ENCODE measurements at places on chromosomes 13 and 19.
A peak's percentile ranks its signal among the peaks of the same experiment; 100 is the strongest.

DNA sequence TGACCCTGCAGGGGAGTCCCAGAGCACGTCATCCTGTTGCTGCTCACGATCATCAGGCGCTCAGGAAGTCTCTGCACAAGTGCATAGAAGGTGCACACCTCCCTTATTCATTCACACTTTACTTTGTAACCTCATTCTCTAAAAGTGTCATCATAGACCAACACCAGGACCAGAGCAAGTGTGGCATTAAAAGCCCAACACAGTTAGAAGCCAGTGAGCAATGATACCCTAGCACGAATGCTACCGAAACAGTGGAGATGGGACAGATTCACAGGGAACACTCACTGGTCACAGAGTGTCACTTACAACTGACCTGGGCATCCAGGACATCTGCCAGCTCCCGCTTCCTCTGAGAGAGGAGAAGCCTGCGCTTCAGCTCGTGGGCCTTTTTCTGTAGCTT lies 17.0 kb downstream of the HAUS8 start:
- DNase-seq: no peak

- DNase-seq: peak; percentile 81
Observed at GRCh38 chr19:42311657-42312056, 1.5 kb upstream of the TMEM145 start.

DNA sequence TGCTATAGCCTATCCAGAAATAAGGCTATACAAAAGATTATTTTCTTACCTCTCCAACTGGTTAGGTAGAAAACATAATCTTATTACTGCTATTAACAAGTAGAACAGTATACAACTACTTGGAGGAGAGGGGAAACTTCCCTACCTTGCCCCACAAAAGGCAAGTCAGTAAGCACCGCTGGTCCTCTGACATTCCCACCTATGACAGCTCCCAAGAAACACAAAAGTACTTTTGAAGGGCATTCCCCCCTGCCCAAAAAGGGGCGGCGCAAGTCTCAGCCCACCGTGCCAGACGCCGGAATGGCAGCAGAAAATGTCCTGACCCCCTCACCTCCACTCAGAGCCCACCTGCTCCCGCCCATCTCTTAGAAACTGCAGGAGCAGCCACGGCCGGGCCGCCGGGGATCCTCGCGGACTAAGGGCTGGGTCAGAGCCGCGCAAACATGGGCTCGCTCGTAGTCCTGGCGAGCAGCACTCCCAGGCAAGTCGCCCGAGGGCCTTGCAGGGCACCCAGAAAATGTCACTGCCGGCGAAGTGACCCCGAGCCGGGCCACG lies 437 bp downstream of the SUCLA2 start:
- DNase-seq: peak; percentile 10

DNA sequence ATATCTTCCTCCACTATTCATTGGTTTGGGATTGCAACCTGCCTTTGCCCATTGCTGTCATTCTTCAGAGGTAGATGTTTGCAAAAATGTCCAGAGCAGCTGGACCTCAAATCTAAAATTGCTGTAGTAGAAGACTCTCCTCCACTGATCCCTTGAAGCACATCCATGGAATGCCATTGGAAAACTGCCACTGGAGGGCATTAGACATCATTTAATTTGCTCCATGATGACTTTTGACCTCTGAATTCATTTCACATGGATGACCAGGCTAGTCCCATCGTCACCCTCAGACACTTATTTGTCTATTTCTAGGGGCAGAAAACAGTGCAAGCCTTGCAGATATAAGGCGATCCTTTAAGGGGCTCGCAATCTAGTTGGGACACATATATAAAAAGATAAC lies 33.9 kb upstream of the FLT1 start:
- DNase-seq: peak; percentile 68

DNA sequence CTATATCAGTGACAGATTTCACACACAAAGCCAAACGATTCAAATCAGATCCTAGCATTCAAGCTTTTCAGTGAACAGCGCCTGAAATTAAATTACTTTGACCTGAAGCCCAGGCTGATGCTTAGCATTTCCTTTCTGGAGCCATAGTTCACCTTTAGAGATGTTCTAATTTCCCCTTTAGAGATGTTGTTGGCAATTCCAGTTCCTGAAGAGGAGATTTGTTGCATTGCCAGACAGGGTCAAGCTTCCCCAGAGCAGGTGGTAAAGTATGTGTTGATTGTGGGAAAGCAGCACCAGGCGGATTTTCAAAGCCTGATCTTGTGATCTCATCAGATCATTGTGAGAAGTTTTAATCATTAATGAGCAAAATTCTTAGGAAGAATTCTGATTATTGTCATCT lies 609.8 kb upstream of the KLF12 start:
- DNase-seq: no peak

DNA sequence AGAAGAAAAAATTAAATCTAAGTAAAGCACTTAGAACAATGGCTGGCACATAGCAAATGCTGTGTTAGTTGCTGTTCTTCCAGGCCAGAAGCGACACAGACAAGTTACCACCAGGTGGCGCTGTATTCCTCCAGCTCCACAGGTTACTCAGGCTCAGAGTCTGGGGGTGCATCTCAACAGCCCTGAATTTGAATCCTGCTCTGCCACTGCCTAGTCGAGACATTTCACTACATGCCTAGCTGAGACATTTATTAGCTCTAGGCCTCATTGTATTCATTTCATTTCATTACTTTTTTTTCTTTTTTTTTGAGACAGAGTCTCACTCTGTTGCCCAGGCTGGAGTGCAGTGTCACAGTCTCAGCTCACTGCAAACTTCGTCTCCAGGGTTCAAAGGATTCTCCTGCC lies 16.4 kb upstream of the CYP2B6 start:
- peak; percentile 75 for DNase-seq

- no peak for DNase-seq
Observed at GRCh38 chr19:54460230-54461005, 3.2 kb downstream of the LENG9 start.

DNA sequence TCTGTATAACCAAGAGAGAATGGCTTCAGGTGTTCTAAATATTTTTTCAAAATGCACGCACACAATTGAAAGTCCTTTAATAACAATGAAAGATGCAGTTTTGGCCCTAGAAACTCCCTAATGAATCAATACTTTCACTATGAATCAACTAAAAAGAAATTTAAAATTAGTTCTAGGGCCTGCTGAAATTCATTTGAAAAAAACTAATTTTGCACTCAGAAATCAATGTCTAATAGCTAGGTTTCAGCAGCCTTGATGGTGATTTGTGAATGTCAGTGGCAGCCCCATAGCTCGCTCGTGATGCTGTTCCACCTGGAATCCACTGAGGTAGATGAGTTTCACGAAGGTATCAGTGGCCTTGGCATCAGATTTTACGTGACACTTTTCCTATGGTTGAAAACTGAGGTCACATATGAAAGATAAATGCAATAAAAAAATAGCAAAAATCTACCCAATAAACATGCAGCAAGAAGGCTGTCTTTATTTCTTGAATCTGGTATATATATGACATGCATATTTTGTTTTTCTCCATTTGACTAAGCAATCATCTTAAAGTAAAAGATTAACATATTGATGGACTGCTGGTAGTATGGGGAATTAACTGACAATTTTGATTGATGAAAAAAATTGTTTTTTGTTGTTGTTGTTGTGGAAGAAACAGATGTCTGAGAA lies 141.0 kb downstream of the AKAP11 start:
- DNase-seq: no peak

- DNase-seq: no peak
Observed at GRCh38 chr19:367963-368629, 23.5 kb upstream of the MIER2 start.

DNA sequence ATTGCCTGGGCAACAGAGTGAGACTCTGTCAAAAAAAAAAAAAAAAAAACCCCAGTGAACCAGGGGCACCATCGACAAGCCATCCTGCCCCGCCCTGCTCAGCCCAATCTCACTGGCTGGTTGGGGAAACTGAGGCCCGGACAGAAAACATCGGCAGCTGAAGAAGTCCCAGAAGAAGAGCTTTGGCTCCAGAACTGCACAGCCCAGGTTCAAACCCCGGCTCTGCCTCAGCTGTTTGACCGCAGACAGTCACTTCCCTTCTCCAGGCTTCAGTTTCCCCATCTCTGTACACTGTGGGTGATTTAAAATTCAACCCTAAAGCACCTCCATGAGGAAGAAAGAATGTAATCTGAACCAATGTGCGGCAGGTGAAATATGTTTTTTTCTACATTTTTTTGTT lies 9.4 kb upstream of the SEMA6B start:
- no peak for DNase-seq

DNA sequence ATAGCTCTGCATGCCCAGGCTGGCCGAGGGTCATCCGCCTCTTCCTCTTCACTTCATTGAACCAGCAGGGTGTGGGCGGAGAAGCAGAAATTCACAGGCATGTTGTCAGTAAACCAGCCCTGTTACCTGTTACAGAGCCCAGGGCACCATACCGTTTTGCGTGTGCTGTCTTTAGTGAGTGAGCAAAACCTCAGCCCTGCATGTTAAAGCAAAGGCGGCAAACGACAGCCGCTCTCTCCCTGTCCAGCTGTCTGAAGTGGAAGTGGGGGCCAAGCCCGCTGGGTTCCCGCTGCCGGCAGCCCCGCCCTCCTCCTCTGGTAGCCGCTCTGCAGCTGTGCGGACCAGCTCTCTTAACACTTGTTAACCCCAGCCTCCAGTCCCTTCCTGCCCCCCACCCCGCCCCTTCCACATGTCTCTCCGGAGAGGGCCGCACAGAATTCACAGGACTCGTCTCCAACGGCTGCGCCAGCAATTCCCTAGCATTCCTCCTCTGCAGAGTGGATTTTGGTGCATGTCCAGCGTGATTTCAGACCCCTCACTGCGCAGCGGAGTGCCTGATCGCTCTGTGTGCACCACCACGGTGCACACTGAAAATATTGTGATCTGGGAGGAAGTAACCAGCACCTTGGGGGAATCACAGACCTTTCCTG lies 12.7 kb downstream of the KLHL26 start:
- no peak for DNase-seq

GRCh38 chr19:10027158-10027997 lies 14.1 kb downstream of the RDH8 start:
- peak; percentile 86 for DNase-seq

GRCh38 chr19:30497034-30497433 lies 124.8 kb downstream of the ZNF536 start:
- no peak for DNase-seq

DNA sequence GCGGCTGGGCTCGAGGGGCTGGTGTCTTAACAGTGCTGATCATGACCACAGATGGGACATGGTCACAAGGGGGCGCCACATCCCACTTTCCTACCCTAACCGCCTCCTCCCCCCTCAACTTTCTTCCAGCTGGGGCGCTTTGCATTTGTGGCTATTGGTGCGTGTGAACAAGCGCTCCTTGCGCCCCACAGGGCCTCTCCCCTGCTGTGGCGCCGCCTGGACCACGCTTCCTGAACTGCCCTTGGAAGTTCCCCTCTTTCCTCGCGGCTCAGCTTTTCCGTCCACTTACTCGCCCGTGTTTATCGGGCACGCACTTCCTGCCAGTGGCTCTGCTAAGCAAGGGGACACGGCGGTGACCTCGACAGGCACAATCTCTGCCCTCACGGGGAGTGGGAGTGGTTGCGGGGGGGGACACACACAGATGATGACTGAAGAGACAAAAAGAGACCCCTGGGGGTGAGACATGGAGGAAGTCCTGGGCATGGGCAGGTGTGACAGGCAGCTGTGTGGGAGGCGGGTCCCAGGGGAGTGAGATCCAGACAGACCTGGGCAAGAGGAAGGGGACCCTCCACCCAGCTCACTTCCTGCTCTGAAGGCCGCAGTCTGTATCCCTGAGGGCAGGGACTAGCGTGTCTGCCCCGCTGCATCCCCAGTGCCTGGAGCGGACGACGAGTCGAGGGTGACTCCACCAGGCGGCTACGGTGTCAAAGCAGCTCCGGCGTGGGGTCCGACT lies 40.3 kb downstream of the ZNF787 start:
- peak; percentile 70 for DNase-seq

DNA sequence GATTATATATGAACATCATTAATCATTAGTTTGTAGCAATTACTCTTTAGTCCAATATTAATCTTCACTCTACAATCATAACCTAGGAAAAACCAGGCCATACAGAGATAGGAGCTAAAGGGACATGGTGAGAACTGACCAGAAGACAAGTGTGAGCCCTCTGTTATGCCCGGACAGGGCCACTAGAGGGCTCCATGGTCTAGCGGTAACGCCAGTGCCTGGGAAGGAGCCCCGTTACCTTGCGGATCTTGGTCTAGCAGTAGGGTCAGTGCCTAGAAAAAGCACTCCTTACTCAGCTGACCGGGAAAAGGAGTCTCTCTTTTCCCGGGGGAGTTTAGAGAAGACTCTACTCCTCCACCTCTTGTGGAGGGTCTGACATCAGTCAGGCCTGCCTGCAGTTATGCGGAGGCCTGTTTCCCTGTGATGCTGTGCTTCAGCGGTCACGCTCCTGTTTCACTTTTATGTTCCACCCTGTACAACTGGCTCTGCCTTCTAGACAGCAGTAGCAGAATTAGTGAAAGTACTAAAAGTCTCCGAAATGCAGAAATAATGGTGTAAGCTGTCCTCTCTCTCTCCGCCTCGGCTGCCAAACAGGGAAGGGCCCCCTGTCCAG lies 13.8 kb downstream of the OR7D4 start:
- DNase-seq: peak; percentile 62

GRCh38 chr19:38304866-38305429 lies 897 bp downstream of the C19orf33 start:
- peak; percentile 28 for DNase-seq

- DNase-seq: no peak
Observed at GRCh38 chr13:54185101-54185500, 1156.5 kb downstream of the OLFM4 start.

DNA sequence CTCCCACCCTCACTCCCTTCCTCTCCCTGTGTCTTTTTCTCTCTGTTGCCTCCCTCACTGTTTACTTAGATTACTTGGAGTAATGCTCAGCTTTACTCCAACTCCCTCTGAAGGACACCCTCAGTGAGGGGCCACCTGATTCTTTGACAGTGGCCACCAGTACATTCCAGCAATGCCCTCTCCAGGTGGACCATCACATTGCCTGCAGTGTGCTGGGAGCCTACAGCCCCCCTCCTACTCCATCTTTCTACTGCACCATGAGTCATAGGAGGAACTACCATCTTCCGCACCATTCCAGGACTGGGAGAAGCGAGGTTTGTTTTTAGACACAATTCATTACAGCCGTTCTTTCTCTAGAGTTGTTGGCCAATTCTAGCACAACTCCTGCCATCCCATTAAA lies 96.6 kb upstream of the POSTN start:
- no peak for DNase-seq

DNA sequence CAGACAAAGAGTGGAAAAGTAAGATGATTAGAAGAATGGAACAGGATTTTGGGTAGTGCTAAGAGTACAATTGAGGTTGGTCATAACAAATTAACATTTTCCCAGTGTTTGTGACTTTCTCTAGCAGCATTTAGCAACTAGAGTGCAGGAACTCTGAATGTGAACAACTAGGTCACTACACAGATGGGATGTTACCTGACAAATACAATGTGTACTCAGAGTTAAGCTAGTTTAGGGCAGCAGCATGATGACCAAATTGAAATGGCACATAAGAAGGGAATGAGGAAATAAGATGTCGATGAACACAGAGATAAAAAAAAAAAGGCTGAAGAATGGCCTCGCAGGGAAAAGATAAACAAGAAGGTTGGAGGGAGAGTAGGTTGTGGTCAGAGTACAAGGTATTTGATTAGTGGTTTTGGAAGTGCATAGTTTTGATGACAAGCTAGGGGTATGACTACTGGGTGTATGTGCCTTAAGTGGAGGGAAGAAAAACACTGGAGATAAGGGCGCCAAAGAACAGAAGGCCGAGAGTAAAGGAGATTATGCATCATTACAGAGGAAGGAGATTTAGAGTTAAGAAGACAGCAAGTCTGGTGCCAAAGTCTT lies 381.1 kb downstream of the FGF14 start:
- no peak for DNase-seq

All from SK-MEL-5 (cell line).